H1 (cell line): ENCODE measurements at places on chromosomes 3 and 15. TPM values are rescaled to one million over a fixed set of nuclear protein-coding genes. Genes with fewer than 3 reads are reported as not detected.

DNA sequence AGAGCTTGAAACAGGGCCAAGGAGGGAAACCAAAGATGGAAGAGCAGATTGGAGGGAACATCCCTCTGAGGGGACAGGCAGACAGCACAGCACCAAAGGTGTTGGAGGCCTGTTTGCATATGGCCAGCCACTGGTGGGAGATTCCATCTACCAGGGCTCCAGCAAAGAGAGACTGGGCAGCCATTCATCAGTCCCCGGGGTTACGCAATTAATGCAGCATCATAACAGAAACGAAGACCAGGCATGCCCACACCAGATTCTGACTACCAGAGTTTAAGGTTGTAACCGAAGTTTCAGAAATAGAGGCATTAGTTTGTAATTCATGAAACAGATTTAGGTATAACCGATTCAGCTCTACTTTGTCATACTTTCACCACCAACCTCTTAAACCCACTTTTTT is 58.1 kb downstream of the COL8A1 start:
- no peak overlapping the region for H3K27ac ChIP-seq
- H3K4me3 ChIP-seq = no peak overlapping the region
- H3K27me3 ChIP-seq = no peaks in the 10 kb centered on the region

DNA sequence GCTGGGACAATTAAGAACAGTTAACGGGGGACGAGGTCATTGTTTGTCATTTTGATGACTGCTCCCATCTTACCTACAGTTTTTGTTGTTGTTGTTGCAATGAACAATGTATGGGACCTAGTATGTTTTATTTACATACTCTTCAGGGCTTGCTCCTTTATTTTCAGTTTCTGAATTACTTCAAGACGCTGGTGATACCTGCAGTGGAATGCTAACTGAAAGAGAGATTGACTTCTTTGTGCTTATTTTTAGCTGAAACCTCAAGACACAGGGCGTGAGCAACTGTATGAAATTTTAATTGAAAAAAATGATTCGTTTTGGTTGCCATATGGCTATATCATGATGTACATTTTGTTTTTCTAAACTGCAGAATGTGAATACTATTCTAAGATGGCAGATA is 297.9 kb downstream of the EDEM1 start:
- no peak for DNase-seq
- H3K36me3 ChIP-seq = no peaks in the 10 kb centered on the region
- no peak overlapping the region for H3K4me3 ChIP-seq
- no peaks in the 10 kb centered on the region for H3K4me1 ChIP-seq

- H3K27me3 ChIP-seq = no peaks in the 10 kb centered on the region
- H3K36me3 ChIP-seq = no peaks in the 10 kb centered on the region
- H3K4me3 ChIP-seq = no peak overlapping the region
- H3K27ac ChIP-seq = no peak overlapping the region
These were observed 84.3 kb downstream of the MB21D2 start for GRCh38 chr3:192833177-192833890.

The ROPN1 gene
- total RNA-seq = 0.44 TPM in 1 of 2 replicates, not detected in the other

The PPM1L gene
- total RNA-seq = 17.3 and 18.1 TPM in 2 replicates

The CHRD gene
- 0.63 and 0.86 TPM in 2 replicates for total RNA-seq

GRCh38 chr3:72820415-72820814 is 27.8 kb downstream of the SHQ1 start:
- H3K27ac ChIP-seq = no peak overlapping the region
- no peaks in the 10 kb centered on the region for H3K4me1 ChIP-seq
- H3K36me3 ChIP-seq = no peaks in the 10 kb centered on the region
- no peaks in the 10 kb centered on the region for H3K27me3 ChIP-seq
- no peak overlapping the region for H3K4me3 ChIP-seq
- DNase-seq = no peak

DNA sequence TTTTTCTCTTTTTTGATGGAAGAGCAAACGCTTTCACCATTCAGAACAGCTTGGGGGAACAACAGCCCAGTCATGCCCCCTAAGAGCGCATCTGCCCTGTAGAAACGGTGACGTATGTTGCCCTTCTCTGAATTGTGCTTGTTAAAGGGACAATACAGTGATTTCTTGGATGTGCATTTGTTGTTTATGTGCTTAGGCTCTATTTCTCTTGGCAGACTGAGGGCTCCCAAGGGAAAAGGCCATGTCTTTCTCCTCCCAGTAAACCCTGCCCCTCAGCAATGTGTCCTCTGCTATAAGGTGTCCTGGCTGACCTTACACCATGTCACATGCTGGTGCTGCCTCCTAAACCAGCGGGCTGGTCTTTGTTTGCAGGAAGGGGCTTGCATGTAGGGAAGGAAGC is 346.1 kb downstream of the EPHB1 start:
- H3K36me3 ChIP-seq = no peaks in the 10 kb centered on the region
- no peaks in the 10 kb centered on the region for H3K4me1 ChIP-seq
- DNase-seq = no peak
- H3K27ac ChIP-seq = no peak overlapping the region
- no peaks in the 10 kb centered on the region for H3K27me3 ChIP-seq
- H3K4me3 ChIP-seq = no peak overlapping the region

DNA sequence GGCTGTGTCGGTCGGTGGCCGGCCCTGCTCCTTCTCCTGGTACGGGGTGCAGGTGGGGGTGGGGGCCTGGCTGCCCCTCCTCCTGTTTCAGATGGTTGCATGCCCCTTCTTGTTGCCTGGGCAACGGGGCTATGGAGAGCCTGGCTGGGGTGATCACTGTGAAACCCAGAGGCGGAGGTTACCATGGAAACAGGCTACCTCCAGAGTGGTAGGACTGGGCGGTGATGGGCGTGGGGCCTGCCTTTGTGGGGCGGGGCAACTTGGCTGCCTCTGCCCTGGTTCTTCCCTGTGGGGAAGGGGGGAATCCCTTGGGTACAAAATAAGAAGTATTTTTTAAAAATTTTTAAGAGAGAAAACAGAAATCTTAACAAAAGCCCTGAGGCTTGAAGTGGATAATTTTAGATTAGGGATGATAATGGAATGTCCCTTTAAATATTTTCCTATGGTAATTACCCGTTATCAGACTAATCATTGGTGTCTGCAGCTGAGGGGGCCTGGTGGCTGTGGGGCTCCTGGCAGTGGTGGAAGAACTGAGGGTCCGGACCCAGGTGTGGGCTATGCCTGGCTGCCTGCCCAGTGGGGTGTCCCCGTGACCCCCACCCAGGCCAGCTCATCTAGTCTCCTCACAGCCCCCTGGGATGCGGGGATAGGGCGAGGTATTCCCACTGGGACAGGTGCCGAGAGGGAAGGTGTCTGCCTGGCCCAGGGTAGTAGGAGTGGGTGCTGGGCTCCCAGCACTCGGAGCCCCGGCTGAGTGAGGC is 32.5 kb downstream of the PLXNA1 start:
- H3K27me3 ChIP-seq = no peaks in the 10 kb centered on the region
- no peak for DNase-seq
- peaks cover 24% of the 10 kb centered on the region; the same call in 1 of the 2 replicates for H3K36me3 ChIP-seq

DNA sequence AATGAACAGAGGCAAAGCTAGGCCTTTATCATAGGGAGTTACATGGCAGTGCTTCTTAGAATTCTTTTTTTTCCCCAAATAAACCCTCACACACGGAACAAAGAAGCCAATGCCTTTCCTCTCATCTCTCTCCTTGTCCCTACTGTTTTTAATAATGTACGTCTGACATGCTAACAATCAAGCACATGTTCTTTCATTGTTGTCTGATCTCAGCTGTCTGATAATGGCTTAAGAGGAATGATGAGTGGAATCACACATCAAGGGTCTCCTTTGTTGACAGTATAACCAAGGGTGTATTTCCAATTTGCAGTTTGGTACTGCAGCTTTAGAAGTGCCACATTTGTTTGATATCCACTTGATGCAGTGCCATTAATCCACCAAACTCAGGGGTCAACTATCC is 34.8 kb upstream of the EPHA3 start:
- no peak overlapping the region for H3K4me3 ChIP-seq
- H3K27me3 ChIP-seq = no peaks in the 10 kb centered on the region
- no peaks in the 10 kb centered on the region for H3K36me3 ChIP-seq

DNA sequence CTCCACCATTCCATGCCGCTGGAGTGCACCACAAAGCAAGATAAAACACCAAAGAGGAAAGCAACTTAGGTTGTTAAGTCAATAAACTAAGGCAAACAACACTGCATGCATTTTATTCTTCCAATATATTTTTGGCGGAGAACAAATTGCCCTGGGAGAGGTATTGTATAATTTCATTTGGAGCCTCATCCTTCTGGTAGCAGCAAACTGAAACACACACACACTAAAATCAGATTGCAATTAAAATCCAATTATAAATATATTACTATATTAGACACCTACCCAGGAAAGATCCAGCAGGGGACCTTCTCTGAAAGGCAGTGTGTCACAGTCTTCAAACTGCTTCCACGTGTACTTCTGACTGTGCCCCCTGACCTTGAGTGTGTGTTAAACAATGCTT is 102.3 kb downstream of the RORA start:
- H3K36me3 ChIP-seq = no peaks in the 10 kb centered on the region
- no peak for DNase-seq
- H3K27ac ChIP-seq = no peak overlapping the region
- H3K27me3 ChIP-seq = no peaks in the 10 kb centered on the region
- no peaks in the 10 kb centered on the region for H3K4me1 ChIP-seq

The TRIM71 gene
- 293 and 296 TPM in 2 replicates for total RNA-seq

DNA sequence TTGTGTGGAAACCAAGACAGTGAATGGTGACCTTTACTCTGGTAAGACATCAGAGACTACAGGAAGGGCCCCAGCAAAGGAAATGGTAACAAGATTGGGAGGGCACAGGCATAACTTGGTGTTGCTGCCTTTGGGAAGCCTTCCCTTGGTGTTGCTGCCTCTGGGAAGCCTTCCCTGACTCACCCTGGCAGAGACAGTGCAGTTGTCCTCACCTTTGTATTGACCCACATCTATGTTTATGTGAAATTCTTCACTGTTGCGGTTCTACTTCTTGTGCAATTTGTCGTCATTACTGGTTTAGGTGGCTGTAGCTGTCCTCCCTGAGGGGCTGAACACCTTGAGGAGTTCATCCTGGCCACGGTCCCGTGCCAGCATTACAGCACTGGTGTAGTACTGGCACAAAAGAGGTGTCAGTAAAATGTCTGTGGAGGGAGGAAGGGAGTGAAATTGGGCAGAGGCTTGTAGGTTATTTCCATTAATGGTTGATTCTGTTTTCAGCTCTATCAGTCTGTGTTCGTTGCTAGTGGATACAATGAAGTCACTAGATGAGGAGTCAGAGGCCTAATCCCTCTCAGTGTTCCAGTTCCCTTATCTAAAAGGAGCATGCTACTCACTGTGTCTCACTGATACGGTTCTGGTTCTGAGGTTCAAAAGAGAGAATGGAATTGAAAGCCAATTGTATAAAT is 21.6 kb downstream of the IFT122 start:
- H3K4me1 ChIP-seq = no peaks in the 10 kb centered on the region
- H3K36me3 ChIP-seq = peaks cover 22% of the 10 kb centered on the region
- H3K27me3 ChIP-seq = no peaks in the 10 kb centered on the region
- H3K27ac ChIP-seq = no peak overlapping the region

DNA sequence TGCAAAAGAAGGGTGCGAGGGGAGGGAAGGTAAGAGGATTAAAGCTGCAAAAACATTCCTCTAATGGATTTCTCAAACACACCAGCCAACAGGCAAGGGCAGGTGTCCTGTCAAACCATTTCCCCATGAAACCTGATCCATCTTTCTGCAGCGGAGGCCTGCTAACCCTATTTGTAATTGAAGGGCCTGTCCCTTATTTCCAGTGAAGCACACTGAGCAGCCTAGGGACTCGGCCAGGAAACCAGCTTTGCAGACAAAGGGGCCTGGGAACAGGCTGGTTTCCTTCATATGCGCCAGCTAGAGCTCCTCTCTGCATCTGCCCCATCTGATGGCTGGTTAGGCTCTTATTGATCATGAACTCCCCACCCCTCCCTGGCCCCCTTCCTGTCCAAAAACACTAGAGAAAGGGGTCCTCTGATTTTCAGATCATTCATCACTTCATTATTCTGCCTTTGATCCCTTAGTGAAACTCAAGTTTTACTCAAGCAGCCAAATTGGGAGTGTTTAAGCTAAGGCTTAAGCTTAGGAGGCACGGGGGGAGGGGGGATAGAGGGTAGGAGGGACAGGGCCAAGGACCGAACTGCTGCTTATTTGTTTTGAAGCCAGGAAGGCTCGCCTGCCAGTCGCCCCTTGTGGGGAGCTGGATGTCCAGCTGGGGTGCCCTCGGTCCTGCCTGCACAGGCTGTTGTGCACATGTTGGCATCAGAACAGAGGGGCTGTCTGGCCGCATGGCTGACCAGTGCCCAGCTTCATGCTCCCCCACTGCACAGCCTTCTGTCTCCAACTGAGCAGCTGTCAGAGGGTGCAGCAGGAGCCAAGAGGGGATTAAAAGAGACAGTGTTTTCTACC is 53.1 kb downstream of the BOC start:
- no peaks in the 10 kb centered on the region for H3K36me3 ChIP-seq
- 0 out of 2 replicates have a peak, but pooled peaks cover 1% of the 10 kb centered on the region for H3K27me3 ChIP-seq
- peak overlapping the region; percentile 44; the same call in 1 of the 2 replicates for H3K27ac ChIP-seq
- H3K4me3 ChIP-seq = no peak overlapping the region

DNA sequence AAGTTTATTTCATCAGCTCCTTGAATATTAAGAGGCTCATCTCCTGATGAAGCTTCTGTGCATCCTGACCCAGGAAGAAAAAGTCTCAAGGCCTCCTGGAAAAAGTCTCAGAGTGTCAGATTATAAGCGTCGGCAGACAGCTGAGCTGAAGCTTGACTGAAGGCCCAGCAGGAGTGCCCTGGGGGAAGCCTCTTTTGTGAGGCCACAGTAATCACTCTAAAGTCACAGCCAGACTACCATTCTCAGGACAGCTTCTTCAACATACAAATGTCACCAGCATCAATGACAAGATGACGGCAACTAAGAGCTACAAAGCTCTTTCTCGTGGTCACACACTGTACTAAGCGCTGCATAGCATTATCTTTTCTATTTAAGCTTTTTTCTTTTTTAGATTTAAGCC is 72.7 kb upstream of the LRRN1 start:
- H3K36me3 ChIP-seq = no peaks in the 10 kb centered on the region
- no peak overlapping the region for H3K27ac ChIP-seq
- no peaks in the 10 kb centered on the region for H3K27me3 ChIP-seq
- no peaks in the 10 kb centered on the region for H3K4me1 ChIP-seq

DNA sequence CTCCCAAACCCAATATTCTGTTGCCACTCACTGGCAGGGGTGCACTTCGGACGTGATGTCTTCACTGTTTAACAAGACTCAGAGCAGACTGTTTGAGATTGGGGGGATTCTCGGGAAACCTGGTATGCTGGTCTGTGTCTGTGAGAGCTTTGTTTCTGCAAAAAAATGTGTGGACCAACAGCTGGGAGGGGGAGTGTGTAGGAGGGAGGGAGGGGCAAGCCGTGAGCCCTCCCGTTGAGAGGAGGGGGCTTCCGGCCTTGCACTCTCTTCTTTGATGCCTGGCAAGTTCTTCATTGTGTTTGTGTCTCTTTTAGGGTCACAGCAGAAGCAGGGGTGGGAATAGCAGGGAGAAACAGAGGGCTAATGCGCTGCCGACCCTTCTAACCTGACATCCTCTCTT is 74.9 kb upstream of the NDN start:
- H3K36me3 ChIP-seq = no peaks in the 10 kb centered on the region
- no peak overlapping the region for H3K4me3 ChIP-seq
- no peak for DNase-seq
- no peak overlapping the region for H3K27ac ChIP-seq

The GOLGA8J gene
- not detected in 2 replicates for total RNA-seq
